ENCODE measurements at places on chromosomes 7 and 10.

DNA sequence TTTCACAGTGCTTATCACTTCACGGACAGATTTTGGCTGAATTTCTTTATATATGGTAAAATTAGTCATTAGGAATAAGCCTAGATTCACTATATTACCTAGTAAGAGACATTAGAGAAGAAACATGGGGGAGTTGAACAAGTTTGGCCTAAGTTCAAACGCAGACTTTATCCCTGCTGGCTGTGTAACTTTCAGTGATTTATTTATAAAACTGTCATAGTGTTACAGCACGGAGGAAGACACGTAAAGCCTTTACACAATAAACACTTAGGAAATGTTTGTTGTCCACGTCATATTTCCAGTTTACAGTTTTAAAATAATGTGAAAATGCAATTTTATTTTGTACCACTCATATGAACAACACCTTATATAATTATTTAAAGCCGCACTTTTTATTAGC lies 661.5 kb downstream of the MAGI2 start:
- DNase-seq = no peak

DNA sequence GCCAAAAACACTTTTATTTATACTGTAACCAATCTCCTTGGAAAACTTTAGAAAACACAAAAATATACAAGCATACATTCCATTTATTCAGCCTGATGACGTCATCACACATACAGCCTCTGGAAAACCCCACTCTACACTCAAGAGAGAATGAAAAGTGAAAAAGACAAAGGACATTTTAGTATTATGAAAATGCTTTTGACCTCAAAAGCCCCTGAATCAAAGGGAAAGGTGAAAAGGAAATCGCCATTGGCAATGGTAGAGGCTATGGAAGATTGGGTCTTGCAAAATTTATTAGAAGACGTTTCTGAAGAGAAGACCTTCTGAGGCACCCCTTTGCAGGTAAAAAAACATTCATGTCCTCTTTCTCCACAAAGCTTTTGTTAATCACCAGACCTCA lies 82.9 kb upstream of the STRIP2 start:
- DNase-seq = no peak

GRCh38 chr10:55813451-55814170 lies 547.4 kb downstream of the ZWINT start:
- DNase-seq = no peak

- no peak for DNase-seq
Measured at GRCh38 chr10:5282137-5282536, 82.6 kb upstream of the UCN3 start.

GRCh38 chr10:72016608-72017300 lies 52.6 kb downstream of the CHST3 start:
- no peak for DNase-seq

DNA sequence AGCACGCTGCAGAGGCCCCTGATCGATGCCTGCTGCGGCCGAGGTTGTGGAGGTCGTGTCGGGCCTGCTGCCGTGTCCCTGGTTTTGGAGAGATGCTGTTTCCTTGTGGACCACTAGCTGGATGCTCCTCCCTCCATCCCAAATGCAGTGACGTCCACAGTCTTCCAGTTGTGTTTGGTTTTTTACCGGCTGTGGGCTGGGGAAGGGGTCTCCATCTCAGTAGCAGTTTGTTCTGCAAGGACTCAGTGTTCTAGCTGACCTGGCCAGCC lies 143.0 kb upstream of the SHH start:
- no peak for DNase-seq

DNA sequence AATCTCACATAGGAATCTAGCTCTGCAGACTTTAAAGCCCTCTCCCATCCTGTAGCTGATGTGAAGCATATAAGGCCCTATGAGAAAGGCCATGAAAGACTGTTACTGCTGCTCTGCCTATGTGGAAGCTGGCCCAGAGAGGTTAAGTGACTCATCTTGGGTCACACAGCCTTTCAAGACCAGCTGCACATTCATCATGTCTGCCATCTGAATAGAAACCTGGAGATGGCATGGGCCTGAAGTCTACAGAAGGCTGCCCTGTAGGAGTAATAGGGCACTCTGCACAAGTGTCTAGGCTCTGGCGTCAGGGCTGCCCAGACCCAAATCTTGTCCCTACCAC lies 59.4 kb upstream of the COL13A1 start:
- DNase-seq = no peak

DNA sequence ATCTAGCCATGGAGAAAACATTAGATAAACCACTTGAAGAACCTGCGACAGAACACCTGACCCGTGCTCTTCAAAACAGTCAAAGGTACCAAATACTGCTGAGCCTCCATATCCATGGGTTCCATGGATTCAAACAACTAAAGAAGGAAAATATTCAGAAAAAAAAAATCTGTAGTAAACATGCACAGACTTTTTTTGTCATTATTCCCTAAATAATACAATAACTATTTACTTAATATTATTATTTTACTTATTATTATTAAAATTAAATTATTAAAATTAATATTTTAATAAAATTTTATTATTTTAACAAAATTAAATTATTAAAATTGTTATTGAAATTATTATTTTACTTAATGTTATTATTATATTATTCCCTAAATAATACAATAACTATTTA lies 101.0 kb upstream of the PDE1C start:
- DNase-seq = no peak

DNA sequence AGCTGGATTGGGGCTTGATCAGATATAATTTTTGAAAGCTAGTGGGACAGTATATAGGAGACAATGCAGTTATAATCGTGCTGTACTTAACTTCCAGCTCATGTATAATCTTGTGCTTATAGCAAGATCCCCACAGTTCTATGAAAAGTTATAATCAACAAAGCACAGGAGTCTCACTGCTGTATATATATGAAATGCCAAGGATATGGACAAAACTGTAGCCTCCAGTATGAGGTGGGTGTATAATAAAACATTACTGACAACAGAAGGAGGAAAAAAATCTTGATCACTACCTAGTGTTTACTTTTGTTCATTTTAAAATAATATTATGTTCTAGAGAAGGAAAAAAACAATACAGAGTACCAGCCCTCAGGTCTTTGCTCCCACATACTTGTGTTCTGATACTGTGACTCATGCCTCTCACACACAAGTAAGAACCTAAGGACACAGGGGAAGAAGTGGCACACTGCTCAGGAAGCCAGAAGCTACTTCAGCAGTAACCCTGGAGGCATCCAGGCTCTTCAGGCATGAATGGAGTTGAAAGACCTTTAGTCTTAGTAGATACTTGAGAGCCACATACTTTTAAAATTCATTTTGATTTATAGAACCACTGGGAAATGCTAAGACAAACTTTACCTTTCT lies 265.7 kb upstream of the IMMP2L start:
- no peak for DNase-seq

DNA sequence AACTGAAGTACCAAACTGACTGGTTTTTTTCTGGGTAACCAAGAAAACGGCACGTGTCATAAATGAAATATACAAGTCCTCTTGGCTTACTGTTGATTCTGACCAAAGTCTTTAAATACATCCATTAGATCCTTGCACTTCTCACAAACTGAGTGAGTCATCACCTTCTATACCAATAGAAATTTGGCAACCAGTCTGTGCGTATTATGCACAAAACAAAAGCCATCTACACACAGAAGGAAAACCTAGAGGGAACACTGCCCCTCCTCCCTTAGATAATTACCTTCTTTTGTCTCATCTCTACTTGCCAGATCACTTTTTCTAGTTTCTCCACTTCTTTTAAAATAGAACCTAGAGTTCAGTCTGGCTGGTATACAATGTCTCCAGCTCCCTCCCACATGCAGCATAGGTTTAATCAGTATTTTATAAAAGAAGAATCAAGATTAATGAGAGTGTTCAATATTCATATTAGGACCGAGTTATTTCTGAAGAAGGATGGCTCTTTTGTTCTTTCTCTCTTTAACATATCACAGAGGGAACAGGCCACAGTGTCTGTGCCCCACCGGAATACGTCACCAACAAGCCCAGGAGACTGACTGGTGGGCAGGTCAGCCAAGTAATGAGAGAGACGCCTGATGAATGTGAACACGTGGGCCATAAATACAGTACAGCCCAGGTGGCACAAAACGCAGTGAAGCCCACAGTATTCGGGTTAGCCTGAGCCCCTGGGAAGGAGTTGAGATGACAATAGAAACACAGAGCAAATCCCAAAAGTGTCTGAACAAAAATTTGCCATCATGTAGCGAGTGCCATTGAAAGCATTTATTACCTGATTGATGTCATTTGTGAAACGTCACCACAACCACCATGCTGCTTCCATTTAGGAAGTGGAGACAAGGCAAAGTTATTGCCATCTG lies 91.3 kb downstream of the KIAA1549 start:
- DNase-seq = no peak

DNA sequence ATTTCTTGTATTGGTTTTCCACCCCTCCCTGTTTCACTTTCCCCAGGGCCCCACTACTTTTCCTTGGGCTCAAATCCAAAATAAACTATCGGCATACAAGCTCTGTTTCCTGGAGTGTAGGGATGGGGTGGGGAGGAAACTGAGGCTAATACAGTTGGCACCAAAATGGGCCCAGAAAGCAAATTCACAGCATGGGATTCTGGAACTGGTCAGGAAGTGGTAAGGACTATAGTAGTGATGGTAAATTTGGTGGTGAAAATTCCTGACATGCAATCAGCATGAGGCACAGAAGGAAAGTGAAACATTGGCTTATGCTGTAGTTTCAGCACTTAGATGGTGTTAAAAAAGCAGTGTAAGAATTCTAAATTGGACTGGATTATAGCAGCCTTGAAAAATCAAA lies 8.7 kb upstream of the SAMD9L start:
- DNase-seq = no peak

DNA sequence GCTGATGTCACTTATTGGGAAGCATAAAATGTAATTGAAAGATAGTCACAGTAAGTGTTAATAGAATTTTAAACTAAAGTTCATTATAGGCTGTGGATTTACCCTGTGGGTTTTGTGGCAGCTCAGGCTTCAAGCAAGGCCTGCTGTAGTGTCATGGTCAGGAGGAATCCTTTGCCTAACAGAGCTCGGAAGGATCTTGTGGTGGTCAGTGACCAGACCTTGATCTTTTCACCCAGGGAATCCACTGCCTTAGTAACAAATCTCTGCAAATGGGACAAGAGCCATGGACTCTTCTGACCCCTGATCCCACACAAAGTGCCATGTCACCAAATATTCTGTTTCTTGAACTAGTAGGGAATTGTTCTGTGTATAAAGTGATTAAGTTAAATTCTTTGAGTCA lies 20.6 kb upstream of the HDAC9 start:
- no peak for DNase-seq

DNA sequence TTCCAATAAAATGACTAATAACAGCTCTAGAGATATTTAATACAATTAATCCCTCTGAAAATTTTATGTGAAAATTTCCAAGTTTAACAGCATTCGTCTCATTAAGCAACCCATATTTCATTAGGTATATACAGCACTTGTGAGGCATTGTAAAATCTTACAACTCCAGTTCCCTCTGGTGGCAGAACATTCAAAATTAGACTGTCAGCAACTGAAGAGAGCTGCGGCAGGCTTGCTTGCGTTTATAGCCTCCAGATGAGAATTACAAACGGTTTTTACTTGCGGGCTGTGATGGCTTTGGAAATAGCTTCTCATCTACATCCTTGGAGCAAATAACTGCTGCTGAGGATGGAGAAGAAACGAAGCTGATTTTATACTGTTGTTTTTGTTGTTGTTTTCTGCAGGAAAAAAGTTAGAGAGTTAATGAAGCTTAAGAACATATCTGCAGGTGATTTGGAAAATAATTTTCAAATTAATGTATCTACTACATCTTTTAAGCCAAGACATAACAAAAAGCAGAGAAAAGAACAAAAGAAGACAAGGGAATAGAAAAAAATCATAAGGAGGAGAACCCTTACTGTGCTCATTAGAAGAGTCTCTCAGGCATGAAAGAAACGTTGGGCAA lies 171.3 kb downstream of the MAGI2 start:
- no peak for DNase-seq

DNA sequence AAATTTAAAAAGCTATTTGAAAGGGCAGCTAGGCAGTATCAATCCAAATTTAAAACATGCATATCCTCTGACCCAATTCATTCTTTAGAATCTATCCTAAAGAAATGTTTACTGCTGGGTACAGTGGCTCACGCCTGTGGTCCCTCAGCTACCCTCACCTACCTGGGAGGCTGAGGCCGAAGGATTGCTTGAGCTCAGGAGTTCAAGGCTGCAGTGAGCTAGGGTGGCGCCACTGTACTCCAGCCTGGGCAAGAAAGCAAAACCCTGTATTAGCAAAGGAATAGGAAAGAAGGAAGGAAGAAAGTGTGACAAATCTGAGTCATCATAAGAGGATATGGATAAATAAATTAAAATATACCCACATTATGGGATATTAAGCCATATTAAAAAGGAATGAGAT lies 36.3 kb downstream of the C7orf33 start:
- DNase-seq = no peak

- no peak for DNase-seq
Measured at GRCh38 chr10:95988702-95989101, 54.7 kb upstream of the CCNJ start.

- no peak for DNase-seq
Measured at GRCh38 chr7:36080843-36081242, 72.2 kb upstream of the EEPD1 start.

GRCh38 chr7:979886-980571 lies 3.0 kb upstream of the CYP2W1 start:
- no peak for DNase-seq

DNA sequence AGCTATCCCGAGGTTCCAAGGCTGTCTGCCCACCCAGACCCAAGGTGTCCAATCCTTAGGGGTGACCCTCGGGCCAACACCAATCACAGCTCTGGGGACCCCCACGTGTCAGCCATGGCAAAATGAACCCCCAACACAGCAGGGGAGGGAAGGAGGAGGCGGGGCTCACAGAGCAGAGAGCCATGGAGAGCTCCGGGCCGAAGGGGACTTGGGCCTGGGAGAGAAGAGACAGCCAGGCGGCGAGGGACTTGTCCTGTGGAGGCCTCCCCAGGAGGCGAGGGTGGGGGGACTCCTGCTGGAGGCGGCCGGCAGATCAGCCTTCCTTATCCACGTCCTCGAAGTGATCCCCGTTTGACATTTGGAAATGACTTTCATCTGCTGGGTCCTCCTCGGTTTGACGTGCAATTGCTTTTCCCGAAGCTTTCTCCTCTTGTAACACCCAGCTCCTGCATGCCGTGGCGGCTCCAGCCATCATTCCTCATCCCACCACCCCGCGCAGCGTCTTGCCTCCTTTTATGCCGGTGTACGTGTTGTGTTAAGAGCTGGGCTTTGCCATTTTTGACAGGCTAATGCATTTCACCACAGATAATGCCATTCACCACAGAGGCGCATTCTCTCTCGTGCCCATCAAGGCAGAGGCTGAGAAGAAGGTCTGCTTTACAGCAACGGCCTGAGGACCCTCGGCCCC lies 337.4 kb downstream of the DNAJB6 start:
- no peak for DNase-seq

GRCh38 chr7:157769086-157769485 lies 432.3 kb downstream of the DNAJB6 start:
- no peak for DNase-seq
